ENCODE measurements at places on chromosomes 6 and 20. TPM values are rescaled to one million over a fixed set of nuclear protein-coding genes. Genes with fewer than 3 reads are reported as not detected.

The HLA-G gene
- polyA plus RNA-seq: 0.21 TPM

DNA sequence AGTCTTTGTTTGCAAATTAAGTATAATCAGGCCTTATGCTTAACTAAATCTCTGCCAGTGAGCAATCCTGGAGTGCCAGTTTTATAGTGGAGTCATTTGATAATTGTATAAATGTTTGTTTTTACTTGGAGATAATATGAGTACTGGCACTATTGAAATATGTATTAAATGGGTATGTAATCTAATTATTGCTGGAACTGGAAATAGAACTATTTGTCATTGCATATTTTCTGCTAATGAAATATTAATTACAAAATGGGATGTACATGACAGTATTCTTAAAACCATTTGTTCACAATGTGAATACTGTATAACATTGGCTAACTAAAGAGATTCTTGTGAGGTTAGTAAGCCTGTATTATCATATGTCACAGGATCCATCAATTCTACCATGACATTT is 20.5 kb upstream of the LMBRD1 start:
- H3K27me3 ChIP-seq: no peaks in the 10 kb centered on the region
- H3K27ac ChIP-seq: no peak overlapping the region
- no peak overlapping the region for H3K4me3 ChIP-seq
- H3K4me1 ChIP-seq: no peaks in the 10 kb centered on the region

DNA sequence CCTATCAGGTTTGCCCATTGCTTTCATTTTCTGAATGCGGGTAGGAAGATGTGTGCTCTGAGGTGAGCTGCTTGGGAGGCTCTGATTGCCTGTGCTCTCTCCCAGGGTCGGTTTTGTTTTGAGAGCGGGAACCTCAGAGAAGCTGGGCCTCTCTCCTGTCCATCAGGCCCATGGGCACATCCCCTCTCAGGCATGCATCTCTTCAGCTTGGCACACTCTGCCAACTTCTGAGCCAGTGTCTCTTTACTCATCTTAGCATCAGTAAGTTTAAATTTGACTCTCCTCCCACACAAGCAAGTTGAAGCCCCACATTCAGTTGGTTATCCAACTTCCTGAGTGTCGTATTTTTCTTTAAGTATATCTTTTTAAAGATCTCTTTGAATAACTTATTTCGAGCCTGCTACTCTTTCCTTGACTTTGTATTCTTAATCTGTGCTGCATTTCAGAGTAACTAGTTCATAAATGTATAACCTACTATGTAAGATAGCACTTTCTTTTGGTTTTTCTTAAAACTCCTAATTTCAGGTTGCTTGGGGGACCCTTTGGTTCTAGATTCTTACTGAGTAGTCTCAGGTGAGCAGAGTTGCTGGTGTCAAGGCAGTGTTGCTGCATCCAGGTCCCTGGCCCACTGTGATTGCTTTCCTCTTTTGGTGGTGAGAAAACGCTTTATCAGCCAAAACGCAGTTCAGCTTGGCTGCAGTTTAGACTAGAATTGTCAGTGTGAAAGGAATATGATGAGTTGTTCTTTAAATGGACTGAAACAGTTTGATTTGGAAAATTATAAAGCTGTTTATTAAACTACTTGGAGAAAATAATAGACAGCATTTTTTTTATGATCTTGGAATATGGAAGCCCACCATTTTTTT is 54.8 kb downstream of the SNX9 start:
- no peak for DNase-seq
- H3K4me1 ChIP-seq: no peaks in the 10 kb centered on the region
- H3K4me3 ChIP-seq: no peak overlapping the region
- H3K27ac ChIP-seq: no peak overlapping the region

- H3K36me3 ChIP-seq: no peaks in the 10 kb centered on the region
- no peaks in the 10 kb centered on the region for H3K27me3 ChIP-seq
- no peak for DNase-seq
- peak overlapping the region; percentile 95 for H3K27ac ChIP-seq
- peak overlapping the region; percentile 84 for H3K4me3 ChIP-seq
Measured at GRCh38 chr20:347317-347639, 367 bp downstream of the NRSN2 start.

The HTR1B gene
- not detected for polyA plus RNA-seq

- no peak overlapping the region for H3K27ac ChIP-seq
- no peak overlapping the region for H3K4me3 ChIP-seq
- no peaks in the 10 kb centered on the region for H3K27me3 ChIP-seq
Measured at GRCh38 chr6:11731423-11731822, 47.2 kb downstream of the ADTRP start.

GRCh38 chr6:45946887-45947286 is 68.8 kb downstream of the CLIC5 start:
- H3K4me1 ChIP-seq: no peaks in the 10 kb centered on the region
- no peak overlapping the region for H3K4me3 ChIP-seq
- no peak overlapping the region for H3K27ac ChIP-seq
- no peak for DNase-seq
- H3K36me3 ChIP-seq: no peaks in the 10 kb centered on the region

The LBP gene
- polyA plus RNA-seq: 0.49 TPM

GRCh38 chr6:81906041-81906440 is 153.6 kb upstream of the TENT5A start:
- DNase-seq: peak; percentile 13
- no peaks in the 10 kb centered on the region for H3K27me3 ChIP-seq
- H3K27ac ChIP-seq: no peak overlapping the region
- H3K4me3 ChIP-seq: no peak overlapping the region

GRCh38 chr20:8205996-8206395 is 73.9 kb downstream of the PLCB1 start:
- H3K4me1 ChIP-seq: no peaks in the 10 kb centered on the region
- H3K27ac ChIP-seq: no peak overlapping the region
- H3K36me3 ChIP-seq: no peaks in the 10 kb centered on the region
- no peak for DNase-seq
- no peaks in the 10 kb centered on the region for H3K27me3 ChIP-seq
- H3K4me3 ChIP-seq: no peak overlapping the region

DNA sequence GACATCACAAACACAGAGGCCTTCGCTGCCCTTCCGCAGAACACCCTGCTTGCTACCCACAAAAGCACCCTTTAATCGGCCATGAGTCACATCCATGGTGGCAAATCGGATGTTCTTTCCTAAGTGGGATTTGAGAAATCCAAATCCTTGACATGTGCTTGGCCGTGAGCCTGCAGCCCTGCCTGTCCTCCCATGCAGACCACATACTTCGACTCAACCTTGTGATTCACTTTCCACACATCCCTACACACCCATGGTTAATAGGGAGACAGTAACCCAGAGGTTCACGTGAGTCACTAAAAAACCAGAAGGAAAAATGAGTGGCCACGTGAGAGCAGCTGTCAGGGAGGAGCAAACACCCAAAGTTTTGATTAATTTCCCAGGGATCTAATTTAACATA is 19.4 kb downstream of the RAMACL start:
- H3K4me3 ChIP-seq: no peak overlapping the region
- no peaks in the 10 kb centered on the region for H3K27me3 ChIP-seq
- H3K4me1 ChIP-seq: no peaks in the 10 kb centered on the region
- DNase-seq: no peak
- H3K36me3 ChIP-seq: peaks cover 5% of the 10 kb centered on the region

DNA sequence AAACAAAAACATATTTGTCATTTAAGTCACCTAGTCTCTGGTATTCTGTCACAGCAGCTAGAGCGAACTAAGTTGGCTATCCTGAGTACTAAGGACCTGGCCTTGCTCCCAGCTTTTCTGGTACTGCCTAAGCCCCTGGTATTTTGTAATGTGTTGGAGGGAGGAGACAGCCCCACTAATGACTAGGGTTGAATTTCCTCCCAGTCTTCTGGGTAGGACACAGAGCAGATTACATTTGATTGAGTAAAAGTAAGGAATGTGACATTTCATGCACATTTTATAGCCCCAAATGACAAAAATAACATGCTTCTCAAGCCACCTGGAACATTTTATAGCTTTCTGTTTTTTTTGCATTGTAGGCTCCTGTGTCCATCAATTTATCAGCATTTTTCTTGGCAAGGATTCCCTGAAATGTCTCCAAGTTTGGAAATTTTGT is 47.9 kb upstream of the DDR1 start:
- no peaks in the 10 kb centered on the region for H3K27me3 ChIP-seq
- DNase-seq: no peak
- H3K36me3 ChIP-seq: no peaks in the 10 kb centered on the region
- no peaks in the 10 kb centered on the region for H3K4me1 ChIP-seq
